Stimulated activated CD4-positive, alpha-beta T cell treated with anti-CD3 and anti-CD28 coated beads, Interleukin-1b, Interleukin-23, amount 100 ng/mL, for 48 hours (primary cell): ENCODE measurements at places on chromosomes 6 and 20.

GRCh38 chr6:43983191-43983590, 144.1 kb downstream of the MRPL14 start:
- DNase-seq = no peak

DNA sequence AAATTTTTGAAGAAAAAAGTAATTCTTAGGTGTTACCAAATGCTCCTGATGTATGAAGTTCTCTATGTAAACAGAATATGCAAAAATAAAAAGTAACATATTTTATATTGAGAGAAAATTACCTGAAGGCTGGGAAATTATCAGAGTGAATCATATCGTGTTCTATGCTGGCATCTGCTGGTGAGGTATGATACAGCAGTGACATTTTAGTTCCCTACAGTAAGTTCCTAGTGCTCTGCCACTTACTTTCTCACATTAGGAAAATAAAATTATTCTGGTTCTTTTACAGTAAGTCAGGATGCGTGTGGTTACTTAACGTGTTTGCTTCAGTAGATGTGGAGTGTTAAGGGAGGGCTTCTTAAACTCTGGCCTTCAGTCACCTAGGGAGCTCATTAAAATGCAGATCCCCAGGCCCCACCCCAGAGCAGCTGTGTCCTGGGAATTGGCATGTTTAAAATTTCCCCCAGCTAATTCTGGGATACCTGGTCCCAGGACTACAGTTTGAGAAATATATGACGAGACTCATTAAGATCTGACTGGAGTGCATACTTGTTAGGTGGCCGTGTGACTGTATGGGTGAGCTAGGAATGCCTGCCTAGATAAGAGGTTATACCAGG, 3.2 kb downstream of the ACTR5 start:
- DNase-seq = no peak

- no peak for DNase-seq
These were observed 95.0 kb upstream of the FAM184A start for GRCh38 chr6:119173249-119174084.

DNA sequence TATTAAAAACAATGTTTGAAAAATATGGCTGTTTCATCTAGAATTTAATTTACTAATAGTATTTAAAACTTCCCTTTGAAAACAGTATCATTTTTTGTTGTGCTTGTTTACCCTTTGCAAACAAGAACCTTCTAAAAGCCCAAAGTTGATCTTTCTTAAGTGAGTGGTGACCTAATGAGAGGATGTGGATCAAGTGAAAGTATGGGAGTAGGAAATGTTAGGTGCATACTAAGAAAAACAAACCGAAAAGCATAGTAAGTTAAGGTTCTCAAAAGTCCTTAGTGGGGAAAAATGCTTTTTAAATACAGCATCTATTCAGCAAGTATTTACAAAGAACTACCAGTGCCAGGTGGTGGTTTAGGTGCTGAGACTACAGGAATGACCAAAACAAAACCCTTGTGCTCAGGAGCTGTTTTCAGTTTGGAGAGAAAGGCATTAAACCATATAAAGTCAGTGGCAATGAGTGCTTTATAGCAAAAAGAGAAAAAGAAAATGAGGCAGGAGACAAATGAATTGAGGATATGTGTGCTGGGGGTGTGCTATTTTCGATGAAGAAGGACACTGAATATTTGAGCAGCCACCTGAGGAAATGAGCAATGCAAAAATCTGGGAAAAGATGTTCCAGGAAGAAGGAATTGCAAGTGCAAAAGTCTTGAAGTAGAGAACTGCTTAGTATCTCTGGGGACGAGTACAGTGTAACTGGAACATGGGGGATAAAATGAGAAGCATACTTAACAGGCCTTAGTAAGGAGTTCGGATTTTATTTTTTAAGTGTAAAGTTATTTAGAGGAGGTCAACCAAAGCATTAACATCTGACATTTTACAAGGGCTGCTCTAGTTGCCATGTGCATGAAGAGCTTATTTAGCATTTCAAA, 24.0 kb downstream of the RNF146 start:
- no peak for DNase-seq

DNA sequence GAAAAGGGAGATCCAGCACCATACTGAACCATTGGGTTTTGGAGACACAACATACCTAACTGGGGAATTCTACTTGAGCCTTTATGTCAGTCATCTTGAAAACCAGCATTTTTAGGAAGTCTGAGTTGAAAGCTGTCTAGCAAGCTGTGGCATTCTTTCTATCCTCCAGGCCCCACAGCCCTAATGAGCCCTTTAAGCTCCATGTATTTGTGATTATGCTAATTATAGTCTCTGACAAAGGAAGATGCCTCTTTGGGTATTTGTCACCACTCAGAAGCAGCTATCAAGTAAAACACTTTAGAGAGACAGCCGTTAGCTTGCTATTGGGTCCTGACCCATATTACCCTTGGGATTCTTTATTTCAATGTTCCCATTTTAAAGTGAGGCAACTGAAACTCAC, 159.5 kb upstream of the MANEA start:
- no peak for DNase-seq

- no peak for DNase-seq
These were observed 8.3 kb upstream of the WFDC2 start for GRCh38 chr20:45461225-45461624.

- DNase-seq = no peak
These were observed 1.0 kb upstream of the HFE start for GRCh38 chr6:26086211-26086610.

GRCh38 chr6:155708100-155708499, 252.5 kb upstream of the NOX3 start:
- no peak for DNase-seq

- no peak for DNase-seq
These were observed 5.0 kb upstream of the OCSTAMP start for GRCh38 chr20:46555370-46555956.

GRCh38 chr20:49710971-49711666, 2.6 kb downstream of the B4GALT5 start:
- DNase-seq = no peak

DNA sequence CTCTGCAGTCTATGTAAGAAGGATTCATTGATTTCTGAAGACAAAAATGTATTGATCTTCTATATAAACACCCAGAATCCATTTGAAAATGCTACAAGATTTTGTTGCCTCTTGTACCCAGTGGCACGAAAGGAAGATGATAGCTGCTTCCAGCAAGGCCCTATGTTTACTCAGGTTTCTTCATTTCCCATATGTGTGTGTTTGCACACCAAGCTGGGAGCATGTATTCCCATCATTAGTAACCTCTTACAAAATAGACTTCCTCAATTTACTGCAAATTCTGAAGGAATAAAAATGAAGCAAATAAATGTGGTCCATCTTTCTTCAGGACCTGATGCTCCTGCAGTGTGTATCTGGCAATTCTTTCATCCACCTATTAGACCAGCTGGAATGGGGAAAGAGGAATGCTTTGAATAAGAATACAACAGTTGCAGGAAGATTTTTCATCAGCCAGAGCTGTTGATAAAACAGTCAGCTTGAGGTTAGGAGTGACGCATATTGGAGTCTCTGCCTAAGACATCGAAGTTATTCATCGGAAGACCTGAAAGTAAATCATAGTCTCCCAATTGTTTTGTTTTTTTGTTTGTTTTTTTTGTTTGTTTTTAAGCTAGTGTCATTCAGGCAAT, 132.3 kb downstream of the PDE7B start:
- DNase-seq = no peak

- DNase-seq = no peak
These were observed 15.3 kb downstream of the FOXO3 start for GRCh38 chr6:108575905-108576494.

DNA sequence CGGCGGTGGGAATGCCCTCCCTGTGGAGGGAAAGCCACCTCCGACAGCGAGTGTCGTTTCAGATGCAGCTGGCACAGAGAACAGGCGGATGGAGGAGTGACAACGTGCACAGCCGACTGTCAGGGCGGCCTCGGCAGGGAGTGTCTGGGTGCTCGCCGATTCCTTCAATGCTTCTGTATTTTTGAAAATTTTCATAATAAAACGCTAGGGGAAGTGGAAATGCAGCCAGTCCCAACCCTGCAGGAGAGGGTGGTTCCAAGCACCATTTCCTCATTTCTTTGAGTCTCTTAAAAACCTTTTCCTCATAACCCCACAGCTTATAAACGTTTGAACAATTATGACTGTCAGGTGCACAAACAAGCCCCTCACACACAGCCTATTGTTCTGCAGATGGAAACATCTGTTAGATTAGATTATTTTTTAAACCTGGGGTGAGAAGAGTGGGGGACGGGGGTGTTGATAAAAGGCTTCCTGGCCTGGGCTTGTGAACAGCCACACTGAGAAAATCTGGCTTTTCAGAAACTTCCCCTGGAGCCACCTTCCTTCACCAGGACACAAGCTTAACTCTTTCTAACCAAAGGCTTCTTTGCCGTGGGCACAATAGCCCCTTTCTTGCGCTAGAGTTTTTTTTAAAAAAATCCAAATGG, 228.9 kb downstream of the ANKRD60 start:
- no peak for DNase-seq

DNA sequence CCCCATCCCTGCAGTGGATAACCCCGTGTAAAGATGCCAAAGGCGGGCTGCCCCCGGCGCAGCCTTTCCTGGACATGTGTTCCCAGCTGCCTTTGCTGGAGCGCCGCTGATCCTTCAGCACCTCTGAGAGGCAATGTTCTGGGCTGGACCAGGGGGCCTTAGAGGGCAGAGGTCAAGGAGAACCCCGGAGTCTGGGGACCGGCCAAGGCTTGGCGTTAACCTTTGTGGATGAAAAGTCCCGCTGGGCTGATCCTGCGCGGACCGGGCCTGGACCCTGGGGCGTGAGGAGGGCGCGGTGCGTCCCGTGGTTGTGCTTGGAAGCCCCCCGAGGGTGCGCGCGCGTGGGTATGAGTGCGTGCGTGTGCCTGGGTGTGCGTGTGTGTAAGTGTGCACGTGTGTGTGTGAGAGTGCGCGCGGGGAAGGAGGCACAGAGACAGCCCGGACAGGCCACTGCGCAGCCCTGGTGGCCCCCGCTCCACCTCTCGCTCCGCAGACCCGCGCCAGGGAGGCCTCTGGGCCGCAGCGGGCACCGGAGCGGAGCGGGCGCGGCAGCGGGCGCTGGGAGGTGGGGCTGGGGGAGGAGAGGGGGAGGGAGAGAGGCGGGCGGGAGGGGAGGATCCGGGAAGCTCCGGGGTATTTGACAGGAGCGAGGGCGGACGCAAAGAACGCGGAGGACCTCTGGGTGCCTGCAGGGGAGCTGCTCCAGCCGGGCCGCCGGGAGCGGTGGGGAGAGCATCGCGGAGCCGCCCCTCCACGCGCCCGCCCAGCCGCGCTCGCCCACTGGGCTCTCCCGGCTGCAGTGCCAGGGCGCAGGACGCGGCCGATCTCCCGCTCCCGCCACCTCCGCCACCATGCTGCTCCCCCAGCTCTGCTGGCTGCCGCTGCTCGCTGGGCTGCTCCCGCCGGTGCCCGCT, at the start of gene SMOC2:
SMOC2 (plus strand) TSS at position 665 of the 914 bp plus-strand sequence; CDS start at position 852, 187 bp downstream.
- DNase-seq = no peak

- DNase-seq = no peak
These were observed 120.9 kb upstream of the LRFN2 start for GRCh38 chr6:40708049-40708448.

DNA sequence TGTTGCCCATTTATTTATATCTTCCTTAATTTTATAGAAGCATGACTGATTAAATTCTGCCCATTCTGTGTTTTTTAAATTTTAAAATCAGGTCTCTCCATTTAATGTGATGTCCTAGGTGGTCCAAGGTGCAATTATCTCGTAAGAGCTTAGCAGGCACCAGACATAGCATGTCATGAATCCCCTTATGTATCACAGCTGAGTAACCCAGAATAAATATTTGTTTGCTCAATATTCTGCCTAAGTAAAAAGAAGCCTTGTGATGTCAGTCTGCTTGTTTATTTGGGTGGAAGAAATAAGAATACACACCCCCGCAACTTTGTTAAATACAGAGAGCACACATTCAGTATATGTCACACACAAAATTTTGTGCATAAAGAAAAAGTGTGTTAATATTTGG, 211.3 kb downstream of the FARS2 start:
- no peak for DNase-seq

DNA sequence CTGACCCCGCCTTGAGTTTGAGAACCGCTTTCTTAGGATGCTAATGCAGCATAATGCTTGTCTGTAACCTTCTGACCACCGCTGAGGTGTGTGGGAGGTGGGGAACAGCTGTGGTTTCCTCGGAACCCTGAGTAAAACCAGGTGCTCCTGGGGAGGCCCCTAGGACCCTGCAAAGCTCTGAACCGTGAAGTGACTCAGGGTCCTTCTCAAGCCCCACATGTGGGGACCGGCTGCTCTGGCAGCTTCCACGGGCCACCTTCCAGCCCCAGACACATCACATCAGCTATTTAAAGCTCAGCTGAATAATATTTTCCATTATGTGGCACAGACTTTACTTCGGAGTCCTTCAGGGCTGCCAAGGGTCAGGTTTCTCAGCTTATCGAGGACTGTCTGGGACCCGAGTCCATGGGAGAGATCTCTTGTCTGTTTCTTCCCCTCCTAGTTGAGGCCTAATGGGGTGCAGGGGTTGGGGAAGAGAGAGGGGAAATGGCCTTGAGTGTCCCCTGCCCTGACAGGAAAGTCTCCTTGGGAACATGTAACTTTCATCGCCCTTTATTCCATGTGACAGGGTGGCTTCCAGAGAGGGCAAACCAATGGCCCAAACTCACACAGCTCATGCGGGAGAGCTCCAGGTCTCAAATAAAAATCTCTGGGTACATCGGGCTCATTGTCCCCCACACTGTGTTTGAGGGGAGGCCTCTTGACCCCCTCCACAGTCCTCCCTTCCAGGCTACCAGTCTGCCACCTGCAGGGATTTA, 186.1 kb upstream of the SLC24A3 start:
- DNase-seq = no peak

DNA sequence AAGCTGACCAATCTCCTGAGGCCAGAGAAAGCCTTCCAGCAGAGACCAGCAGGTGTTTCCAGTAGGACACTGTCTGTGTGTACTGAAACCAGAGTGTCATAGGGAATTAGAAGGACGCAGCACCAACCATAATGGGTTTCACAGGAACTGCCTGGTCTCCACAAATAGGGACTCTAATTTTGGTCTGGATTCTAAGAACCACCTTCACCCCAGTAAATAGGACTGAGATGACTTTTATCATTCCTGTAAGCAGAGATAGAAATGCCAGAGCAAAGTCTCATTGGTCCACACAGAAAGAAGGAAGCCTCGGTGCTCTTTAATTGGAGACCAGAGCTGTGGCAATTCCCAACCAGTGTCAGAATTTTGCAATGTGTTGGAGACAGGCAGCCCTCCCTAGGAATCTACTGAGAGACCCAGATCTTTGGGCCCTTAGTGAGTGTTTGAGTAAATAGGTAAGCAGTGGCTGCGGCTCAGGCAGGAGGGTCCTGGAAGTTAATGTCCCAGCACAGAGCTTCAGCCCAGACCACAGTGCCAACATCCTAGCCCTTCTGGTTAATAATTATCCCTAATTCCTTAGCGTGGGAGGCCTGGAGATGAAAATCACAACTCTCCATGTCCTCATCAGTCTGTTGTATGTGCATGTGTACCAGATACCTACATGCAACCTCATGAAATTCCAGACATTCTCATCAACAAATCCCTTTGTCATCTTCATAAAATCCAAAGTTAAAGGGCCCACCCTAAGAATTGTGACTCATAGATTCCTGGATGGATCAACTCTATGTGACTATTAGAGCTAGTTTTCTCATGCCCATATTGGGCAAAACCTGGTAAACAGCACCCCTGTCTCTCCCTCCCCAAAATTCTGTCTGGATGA, 81.2 kb downstream of the UNC5CL start:
- no peak for DNase-seq
